AG10803 (cell line): ENCODE measurements at places on chromosomes 3 and 15.

DNA sequence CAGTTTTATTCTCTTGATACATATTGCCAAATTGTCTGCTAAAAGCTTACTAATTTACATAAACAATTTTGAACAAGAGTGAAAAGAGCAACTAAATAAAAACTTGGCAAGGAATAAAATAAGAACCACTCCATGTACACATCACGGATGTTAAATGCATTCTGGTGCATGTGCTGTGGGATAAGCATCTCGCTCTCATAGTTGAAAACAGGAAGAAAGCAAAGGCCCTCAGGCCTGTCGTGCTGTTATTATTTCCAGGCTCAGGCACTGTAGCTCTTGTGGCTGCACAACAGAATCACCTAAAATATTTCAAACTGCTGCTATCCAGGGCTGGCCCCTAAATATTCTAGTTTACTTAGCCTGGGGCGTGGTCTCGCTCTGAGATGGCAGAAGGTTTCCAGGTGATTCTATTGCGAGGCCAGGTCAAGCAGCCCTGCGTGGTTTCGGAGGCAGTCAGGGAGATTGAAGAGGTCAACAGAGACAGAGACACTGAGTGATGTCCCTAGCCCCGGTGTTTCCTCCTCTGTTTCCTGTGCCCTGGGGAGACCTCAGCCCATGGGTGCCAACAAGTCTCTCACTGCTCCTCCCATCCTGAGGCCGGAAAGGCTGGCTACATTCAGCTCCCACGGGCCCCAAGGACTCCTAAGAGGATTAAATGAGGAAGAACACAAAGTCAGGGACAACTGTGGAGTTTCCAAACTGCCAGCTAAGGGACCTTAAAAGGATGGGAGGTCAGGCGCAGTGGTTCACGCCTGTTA, 18.2 kb upstream of the PDIA5 start:
- DNase-seq = no peak

DNA sequence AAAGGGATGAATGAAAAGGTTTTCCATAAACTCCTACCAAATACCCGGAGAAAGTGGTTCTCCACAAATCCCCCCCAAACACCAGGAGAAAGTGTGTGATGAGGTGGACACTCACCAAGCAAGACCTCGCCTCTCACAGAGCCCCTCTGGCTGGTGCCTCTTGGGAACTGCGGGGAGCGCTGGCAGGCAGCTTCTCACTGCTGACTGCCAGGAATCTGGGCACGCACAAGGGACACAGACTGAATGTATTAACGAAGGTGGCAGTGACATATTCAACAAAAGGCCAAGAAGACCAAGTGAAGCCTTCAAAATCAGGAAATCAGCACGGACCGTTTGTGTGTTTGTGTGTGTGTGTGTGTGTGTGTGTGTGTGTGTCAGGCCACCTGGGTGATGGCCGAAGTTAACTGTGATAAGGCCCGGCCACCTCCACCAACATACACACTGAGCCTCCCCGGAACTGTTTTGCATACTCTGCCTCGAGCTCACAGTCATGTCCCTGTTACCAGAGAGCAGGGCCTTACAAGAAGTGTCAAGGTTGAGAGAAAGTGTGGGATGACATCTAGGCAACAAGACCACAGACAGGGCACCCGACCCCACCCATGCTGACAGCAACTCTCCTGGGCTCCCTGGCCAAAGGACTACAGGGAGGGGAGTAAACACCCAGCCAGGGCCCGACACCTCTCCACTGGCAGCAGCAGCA, 18.0 kb downstream of the ATP10A start:
- peak; percentile 41 for DNase-seq

DNA sequence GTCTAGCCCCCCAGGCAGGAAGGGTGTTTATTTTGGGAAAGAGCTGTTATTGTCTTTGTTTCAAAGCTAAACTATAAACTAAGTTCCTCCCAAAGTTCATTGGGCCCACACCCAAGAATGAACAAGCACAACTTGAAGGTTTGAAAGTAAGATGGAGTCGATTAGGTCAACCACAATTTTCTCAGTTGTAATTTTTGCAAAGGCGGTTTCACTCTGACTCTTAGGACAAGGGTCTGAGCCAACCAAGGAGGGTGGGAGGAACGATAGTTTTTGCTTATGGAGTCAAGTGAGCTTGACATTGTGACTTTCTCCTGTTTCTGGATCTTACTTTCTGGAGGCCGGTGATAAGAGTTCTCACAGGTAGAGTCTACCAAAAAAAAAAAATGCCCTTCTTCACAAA, 5.8 kb upstream of the ZNF770 start:
- DNase-seq = no peak

GRCh38 chr15:69015591-69015990, 1.1 kb downstream of the NOX5 start:
- no peak for DNase-seq

DNA sequence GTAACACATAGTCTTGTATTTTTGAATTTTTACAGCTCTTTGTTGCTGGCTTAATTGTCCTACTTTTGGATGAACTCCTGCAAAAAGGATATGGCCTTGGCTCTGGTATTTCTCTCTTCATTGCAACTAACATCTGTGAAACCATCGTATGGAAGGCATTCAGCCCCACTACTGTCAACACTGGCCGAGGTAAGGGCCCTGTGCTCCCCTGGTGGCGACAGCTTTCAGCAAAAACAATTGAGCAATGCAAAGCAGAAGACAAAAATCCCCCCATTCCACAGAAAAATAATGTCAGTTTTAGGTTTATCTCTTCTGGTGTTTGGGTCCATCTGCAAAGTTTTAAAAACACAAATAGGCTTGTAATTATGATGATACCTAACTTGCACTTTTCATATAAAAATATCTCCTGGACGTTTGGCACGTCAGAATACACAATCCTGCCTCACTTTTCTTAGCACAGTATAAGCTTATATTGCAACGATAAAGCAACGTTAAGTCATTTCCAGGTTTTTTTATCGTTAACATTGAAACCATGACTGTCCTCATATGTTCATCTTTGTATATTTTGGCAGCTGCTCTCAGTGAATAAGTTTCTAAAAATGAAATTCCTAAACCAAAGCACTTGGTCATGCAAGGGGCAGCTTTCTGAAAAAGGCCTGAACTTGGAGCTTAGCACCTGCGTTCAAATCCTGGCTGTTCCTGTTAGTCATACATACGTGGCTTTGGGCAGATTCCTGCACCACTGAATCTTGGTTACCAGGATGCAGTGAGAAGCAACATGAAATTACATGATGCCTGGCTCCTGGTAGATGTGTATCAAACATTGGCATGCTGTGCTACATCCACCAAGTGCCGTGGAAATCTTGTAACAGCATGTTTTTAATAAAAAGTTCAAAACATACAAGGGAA, 8.5 kb downstream of the SEC61A1 start:
- DNase-seq = peak; percentile 98

GRCh38 chr3:100082714-100083113, 31.6 kb downstream of the FILIP1L start:
- no peak for DNase-seq

- no peak for DNase-seq
These were observed 5.7 kb downstream of the TTBK2 start for GRCh38 chr15:42914728-42915497.

DNA sequence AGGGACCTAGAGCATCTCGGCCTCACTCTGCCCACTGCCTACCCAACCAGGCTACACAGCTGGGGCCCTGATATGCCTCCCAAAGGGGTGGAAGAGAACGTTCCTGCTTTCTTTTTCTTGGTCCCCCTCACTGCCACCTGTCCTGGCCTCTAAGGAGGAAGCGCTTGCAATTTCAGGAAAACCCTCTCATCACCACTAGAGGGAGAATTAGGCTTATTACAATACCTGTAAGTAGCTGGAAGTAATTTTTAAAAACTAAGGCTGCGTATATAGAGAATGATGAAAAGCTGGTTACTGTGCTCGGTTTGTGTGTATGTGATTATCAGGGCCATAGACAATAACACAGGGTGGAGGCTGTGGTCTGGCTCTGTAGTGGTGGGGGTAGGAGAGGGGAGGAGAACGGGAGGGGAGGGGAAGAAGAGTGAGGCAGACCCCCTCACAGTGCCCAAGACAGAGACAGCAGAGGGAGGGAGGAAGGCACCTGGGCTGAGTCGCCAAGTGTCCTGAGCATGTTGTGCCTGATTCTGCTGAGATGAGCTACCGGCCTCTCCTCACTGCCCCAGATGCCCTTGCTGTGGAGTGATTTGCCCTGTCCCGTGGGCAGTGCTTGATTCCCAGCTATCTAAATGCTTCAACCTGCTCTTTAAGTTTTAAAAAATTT, 3.3 kb downstream of the GABRG3 start:
- DNase-seq = peak; percentile 18

GRCh38 chr3:160464321-160464720, 14.7 kb upstream of the TRIM59 start:
- no peak for DNase-seq

DNA sequence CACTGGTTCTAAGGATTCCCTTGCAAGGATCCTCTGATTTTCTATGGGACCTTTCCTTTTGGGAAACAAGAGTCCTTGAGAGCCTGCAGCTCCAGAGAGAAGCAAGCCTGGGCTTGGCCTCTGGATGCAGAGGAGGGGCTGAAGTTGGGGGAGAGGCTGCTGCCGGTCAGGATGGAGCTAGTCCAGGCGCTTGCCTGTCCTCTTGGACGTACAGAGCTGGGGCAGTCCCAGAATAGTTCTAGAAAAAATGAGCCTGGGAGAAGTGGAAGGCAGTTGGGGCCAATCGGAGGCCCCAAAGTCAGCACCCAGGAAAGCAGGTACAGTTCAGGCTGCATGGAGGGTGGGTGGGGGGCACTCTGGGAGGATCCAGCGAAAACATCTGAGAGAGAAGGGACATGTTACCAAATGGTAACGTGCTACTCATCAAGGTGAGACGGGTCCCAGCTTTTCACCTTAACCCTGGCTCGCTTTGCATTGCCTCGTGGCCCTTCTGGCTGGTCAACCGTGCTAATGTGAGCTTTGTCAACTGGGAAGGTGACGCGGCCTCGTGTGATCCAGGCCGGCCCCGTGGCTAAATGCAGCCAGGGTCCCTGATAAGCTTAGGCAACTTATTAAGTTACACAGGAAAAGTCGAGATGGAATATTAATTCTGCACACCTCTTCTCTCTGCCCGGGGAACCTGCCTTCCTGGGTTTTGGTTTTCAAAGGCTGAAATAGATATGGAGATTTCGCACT, 38.7 kb upstream of the MAGEF1 start:
- DNase-seq = no peak

GRCh38 chr3:65128346-65128745, 440.5 kb upstream of the ADAMTS9 start:
- DNase-seq = no peak

DNA sequence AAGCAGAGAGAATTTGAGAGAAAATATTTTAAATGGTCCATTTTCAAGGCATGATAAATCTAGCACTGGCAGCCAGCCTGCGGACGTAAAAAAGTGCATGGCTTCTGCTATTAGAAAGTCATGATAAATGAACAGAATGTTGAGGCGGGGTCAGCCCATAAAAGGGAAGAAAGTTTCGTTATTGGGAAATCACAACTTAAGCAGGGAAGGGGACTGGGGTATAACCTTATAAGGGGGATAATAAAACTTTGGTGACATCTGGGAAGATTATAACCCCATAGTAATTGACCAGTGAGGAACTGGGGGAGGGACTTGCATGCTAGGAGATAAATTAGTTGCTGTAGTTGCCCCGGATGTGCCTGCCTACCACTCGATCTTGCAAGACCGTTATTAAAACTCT, 88.4 kb upstream of the PLSCR4 start:
- DNase-seq = no peak

GRCh38 chr3:113606539-113607218, 74.3 kb downstream of the SIDT1 start:
- DNase-seq = no peak

DNA sequence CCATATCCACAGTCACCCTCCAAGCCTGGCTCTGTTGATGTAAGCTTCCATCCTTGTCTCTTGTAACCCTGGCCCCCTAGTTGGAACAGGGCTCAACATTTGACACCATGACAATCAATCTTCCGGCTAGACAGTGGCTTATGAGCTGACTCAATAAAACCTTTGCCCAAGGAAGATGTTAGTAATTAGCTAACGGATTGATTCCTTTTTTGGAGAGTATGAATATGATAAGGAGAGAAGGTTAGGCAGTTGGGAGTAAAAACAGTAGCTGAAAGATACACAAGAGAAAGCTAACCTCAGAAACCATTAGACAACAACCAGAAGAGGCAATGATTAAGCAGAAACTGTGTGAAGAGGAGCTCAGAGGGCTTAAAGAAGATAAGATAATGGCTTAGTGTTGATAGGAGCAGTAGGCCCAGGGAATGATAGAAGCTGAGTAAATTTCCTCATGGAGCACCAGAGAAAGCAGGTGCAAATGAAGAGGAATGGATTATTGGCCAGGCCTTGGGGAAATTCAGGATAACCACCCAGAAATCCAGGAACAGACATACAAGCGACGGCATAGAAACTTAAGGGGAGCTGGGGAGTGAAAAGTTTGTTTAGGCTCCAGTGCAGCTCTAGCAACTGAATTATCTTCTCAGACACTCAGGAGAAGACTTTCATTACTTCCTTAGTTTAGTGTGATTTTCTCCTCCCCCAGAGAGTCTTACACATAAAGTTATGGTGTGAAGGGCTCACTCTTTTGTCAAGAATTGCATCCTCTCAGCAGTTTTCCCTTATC, 7.8 kb upstream of the RFX7 start:
- no peak for DNase-seq

DNA sequence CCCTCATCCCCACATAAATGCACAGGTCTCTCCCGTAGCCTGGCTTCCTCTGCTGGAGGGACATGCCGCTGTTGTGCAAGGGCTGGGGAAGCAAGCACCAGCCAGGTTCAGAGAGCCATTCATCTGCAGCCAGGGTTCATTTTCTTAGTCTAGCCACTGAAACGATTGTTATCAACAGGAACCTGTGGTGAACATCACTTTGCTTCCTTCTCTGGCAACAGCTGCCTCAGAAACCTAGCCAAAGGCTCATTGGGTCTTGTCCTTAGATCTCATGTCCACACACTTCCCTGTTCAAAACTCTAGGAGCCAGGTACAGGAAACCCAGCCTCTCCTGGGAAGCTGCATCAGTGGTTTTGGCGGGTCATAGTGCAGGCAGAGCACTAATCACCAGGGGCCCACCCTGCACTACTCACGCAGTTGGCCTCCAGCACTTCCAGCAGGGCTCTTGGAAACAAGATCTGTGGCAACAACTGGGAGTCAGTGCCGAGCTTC, 47.0 kb downstream of the OXNAD1 start:
- DNase-seq = peak; percentile 55

DNA sequence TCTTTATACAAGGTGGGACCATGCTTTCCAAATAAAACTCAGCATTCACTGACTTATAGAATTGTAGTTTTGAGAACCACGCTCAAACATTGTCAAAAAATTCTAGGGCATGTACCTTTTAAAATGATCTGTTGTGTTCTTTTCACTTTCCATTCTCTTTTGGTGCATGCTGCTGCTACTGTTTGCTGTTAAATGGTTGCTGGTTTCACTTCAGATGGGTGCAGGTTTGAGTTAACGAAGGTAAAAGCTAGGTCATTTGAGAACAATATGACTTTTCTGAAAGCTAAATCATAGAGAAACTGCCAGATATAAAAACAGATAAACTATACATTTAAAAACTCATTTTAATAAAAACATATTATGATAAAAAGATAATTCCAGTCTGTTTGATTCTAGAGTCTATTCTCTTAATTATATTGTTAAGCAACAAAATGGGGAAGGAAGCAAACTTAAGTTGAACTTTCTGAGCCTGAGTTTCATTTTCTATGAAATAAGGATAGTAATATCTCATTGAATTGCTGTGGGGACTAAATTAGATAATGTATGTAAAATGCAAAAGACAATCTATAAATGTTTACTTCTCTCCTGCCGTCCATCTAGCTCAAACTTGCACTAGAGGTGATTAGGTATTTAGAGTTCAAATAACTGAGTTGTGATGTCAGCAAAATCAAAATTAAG, 82.4 kb downstream of the OXSM start:
- no peak for DNase-seq

GRCh38 chr3:153023896-153024295, 138.1 kb upstream of the RAP2B start:
- DNase-seq = no peak
